ENCODE measurements at places on chromosomes 11 and 22. TPM values are rescaled to one million over a fixed set of nuclear protein-coding genes. Genes with fewer than 3 reads are reported as not detected.

DNA sequence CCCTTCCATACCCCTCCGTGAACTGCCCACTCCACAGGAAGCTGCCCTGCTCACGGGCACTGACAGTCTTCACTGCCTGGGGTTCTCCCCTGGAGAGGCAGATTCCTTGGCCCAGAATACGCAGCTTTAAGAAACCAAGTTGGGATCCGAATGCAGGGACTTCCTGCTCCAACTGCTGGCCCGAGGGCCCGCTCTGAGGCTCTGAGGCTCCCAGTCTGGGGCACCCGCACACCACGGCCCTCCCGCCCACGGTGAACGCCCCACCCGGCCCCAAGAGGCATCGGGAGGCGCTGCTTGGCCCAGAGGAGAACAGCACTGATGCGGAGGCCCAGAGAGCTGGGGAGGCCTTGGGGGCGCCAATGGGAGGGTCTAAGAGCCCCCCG lies 42.3 kb downstream of the IGF2 start:
- H3K36me3 ChIP-seq = no peaks in the 10 kb centered on the region
- no peak overlapping the region for H3K4me3 ChIP-seq
- peaks cover 19% of the 10 kb centered on the region for H3K4me1 ChIP-seq
- peak overlapping the region; percentile 47 for H3K27ac ChIP-seq
- no peaks in the 10 kb centered on the region for H3K27me3 ChIP-seq

GRCh38 chr11:68016161-68016903 lies 6.2 kb downstream of the ALDH3B1 start:
- no peak overlapping the region for H3K4me3 ChIP-seq
- no peaks in the 10 kb centered on the region for H3K27me3 ChIP-seq
- no peaks in the 10 kb centered on the region for H3K36me3 ChIP-seq
- H3K4me1 ChIP-seq = peaks cover 28% of the 10 kb centered on the region

DNA sequence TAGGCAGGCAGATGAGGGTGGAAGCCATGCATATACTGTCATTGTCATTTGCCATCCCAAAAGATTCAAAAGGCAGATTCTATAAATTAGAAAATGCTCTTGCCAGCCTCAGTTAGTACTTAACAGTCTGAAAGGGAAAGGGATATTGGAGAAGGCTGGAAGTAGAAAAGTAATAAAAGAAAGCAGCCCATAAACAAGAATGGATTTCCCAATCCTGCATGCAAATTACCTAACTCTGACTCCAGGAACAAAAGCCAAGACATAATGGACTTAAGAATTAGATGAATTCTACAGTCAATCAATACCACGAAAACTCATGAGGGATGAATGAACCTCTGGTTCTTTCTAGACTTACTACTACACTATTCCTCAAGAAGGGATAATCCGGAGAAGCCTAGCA lies 5.9 kb downstream of the PAK1 start:
- no peak overlapping the region for H3K4me3 ChIP-seq
- no peaks in the 10 kb centered on the region for H3K36me3 ChIP-seq
- no peaks in the 10 kb centered on the region for H3K27me3 ChIP-seq

- H3K4me1 ChIP-seq = peaks cover 12% of the 10 kb centered on the region
- H3K27me3 ChIP-seq = no peaks in the 10 kb centered on the region
- H3K27ac ChIP-seq = peak overlapping the region; percentile 99
- no peaks in the 10 kb centered on the region for H3K36me3 ChIP-seq
These were observed 796 bp downstream of the POLDIP3 start for GRCh38 chr22:42613872-42614301.

SCT gene
- not detected for total RNA-seq

Data from lung (tissue), 17 donors.